ENCODE measurements at places on chromosomes 6 and 20.
A peak's percentile ranks its signal among the peaks of the same experiment; 100 is the strongest.

DNA sequence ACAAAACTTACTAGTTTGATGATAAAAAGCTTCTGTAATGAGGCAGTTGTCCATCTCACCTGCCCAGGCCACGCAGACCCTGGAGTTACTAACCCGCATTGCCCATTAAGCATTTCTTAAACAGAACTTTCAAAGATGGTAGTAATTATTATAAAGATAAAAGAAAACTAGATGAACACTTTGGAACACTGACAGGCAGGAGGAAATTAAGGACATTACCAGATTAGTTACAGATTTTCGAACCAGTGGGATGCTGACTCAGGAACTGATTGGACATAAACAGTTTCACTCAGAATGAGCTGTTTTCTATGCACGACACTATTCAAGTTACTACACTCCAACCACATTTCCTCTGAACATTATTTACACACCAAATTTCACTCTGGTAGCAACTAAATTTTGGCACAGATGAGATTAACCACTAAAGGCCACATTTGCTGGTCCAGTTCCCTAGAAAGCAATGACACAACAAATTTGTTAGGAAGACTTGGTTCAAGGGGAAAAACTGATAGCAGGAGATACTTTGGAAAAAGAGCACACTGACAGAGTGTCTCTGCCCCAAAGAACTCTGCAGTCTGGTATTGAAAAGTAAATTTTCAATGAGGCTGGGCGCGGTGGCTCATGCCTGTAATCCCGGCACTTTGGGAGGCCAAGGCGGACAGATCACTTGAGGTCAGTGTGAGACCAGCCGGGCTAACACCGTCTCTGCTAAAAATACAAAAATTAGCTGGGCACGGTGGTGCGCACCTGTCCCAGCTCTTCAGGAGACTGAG, 3.0 kb downstream of the ROMO1 start:
- no peaks in the 10 kb centered on the region for H3K27me3 ChIP-seq
- peaks cover 22% of the 10 kb centered on the region for H3K36me3 ChIP-seq
- no peak for DNase-seq
- H3K4me1 ChIP-seq, result peaks cover 21% of the 10 kb centered on the region
- H3K4me3 ChIP-seq, result no peak overlapping the region

- H3K4me3 ChIP-seq, result no peak overlapping the region
- H3K4me1 ChIP-seq, result peaks cover 41% of the 10 kb centered on the region
- DNase-seq, result peak; percentile 96
- H3K27ac ChIP-seq, result peak overlapping the region; percentile 94
Observed at GRCh38 chr20:36460648-36461599, 80.4 kb upstream of the MYL9 start.

DNA sequence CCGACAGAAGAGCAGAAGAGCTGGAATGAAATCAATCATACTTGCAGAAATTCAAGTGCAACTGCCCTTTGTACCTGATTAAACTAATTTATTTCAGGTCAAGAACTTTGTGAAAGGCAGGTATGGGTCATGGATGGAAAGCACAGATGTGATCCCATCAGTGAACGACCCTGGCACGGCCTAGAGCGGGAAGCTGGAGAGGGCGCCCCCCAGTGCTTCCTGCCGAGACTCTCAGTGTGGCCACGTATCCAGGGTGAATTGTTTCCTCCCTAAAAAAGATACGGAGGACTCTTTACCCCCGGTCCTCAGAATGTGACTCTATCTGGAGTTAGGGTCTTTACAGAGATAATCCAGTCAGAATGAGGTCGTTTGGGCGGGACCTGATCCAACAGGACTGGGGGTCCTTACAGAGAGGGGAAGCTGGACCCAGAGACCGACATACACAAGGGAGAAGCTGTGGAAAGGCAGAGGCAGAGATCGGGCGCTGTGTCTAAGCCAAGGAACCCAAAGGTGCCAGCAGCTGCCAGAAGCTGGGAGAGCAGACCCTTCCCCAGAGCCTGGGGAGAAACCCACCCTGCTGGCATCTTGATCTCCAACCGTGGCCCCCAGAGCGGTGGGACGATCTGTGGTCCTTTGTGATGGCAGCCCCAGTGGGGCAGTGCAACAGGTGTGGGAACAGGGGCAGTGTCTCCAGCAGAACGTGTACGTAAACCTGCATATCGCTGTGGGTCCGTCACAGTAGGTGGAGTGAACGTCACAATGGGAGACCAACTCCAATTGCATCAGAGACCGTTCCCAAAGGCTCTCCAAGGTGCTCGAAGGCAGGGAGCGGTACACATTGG, 91.9 kb downstream of the TAF4 start:
- no peak for DNase-seq
- H3K27ac ChIP-seq, result no peak overlapping the region
- H3K4me3 ChIP-seq, result no peak overlapping the region
- peaks cover 7% of the 10 kb centered on the region for H3K36me3 ChIP-seq
- H3K27me3 ChIP-seq, result no peaks in the 10 kb centered on the region

GRCh38 chr6:151098166-151098565, 141.6 kb upstream of the AKAP12 start:
- no peaks in the 10 kb centered on the region for H3K27me3 ChIP-seq
- no peak overlapping the region for H3K4me3 ChIP-seq
- no peak overlapping the region for H3K27ac ChIP-seq
- no peaks in the 10 kb centered on the region for H3K4me1 ChIP-seq
- DNase-seq, result no peak

- no peaks in the 10 kb centered on the region for H3K27me3 ChIP-seq
- H3K36me3 ChIP-seq, result no peaks in the 10 kb centered on the region
- no peak for DNase-seq
- H3K4me1 ChIP-seq, result no peaks in the 10 kb centered on the region
Observed at GRCh38 chr6:108091288-108091687, 16.7 kb upstream of the OSTM1 start.
